Stimulated activated CD4-positive, alpha-beta T cell treated with anti-CD3 and anti-CD28 coated beads, Interleukin-1b, Interleukin-23, amount 100 ng/mL, for 1 hour (primary cell): ENCODE measurements at places on chromosomes 6 and 20.

DNA sequence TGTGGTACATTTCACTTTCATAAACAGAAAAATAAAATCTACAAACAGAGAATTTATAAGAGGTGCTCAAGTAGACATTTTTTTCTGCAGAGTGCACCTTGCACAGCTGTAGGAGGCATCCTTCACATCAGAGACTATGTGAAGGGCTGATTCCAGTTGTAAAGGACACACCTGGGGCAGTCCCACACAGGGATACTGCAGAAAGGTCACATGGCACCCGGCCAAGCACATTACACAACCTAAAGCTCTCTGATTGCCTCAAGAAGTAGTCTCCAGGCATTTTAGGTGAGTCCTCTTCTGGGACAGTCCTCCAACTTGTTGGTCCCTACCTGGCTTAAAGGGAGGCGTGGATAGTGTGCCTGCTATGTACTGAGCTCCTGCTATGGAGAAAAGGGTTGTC, 502.9 kb upstream of the NOX3 start:
- no peak for DNase-seq

- DNase-seq: no peak
Observed at GRCh38 chr20:7003598-7003997, 236.1 kb downstream of the BMP2 start.

- DNase-seq: no peak
Observed at GRCh38 chr20:58359441-58359840, 29.6 kb upstream of the VAPB start.

DNA sequence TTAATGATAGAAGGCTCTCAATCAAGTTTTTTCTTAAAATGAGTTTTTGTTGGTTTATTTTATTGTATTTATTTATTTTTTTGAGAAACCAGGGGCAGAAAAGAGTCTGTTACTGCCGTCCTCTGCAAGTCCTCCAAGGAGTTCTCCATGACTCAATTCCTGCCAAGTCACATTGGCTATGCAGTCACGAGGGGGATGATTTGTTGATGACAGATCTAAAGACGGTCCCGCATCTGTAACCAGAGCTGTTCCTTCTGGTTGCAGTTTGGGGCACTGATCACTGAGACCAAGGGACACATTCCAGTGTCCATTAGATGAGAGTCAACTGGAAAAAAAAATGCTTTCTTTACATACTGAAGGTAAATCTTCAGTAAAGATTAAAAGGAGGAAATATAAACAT, 13.9 kb upstream of the TSHZ2 start:
- DNase-seq: no peak

DNA sequence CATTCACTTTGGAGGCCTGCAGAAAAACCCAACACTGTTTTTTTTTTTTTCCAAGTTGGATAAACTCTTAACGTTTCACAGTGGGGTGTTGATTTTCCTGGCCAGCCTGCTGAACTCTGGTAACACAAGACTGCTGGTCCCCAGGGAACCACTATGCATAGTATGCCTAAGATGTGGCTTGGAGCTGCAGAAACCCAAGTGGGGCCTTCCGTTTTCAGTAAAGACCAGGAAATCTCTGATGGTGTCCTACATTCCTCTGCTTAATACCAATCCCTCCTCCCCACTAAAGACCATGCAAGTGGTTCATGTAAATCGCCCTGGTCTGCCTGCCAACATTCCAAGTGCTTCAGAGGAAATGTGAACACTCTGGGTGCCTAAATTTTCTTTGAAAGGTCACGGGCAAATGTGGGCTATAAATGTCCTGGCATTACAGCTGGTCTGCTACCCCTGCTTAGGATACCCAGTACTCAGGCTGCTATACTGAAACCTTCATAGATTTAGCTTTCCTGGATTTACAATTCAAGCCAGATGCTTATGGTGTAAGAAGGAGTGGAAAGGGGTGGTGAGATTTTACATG, 615.4 kb downstream of the MAFB start:
- no peak for DNase-seq

DNA sequence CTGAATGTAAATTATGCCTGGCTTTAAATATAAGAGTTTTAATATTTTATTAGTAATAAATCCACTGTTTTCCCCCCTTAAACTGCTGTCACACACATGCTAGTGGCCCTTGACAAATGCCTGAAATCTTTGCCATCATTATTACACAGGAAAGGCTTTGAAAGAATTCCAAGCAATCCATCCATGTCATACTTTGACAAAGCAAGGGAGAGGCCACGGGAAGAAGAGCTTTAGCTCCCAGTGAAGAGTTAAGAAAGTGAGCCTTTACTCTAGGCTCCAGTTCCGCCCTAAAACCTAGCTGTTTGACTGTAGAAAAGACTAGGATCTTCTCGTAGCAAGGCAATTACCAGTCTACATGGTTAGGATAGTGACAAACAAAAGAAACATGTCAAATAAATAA, 147.9 kb downstream of the GMDS start:
- DNase-seq: no peak

DNA sequence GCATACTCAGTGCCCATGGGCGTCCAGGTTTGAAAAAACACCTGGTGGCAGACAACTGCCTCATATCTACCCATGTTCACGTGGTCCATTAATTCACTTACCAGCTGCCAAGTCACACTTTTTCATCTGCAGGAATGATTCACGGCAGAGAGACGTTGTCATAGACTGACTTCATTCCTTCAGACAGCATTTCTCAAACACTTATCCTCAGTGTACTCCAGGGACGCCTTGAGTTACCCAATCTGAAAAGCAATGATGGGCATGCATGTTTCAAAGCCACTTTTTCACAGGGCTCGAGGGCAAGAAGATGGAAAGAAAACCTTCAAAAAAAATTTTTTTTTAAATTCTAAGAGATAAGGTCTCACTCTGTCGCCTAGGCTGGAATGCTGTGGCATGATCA, 6.0 kb downstream of the MMP24OS start:
- no peak for DNase-seq

- DNase-seq: no peak
Observed at GRCh38 chr20:62633598-62634329, 8.5 kb upstream of the SLCO4A1 start.

GRCh38 chr6:166927935-166928643, 28.3 kb downstream of the RNASET2 start:
- DNase-seq: no peak

DNA sequence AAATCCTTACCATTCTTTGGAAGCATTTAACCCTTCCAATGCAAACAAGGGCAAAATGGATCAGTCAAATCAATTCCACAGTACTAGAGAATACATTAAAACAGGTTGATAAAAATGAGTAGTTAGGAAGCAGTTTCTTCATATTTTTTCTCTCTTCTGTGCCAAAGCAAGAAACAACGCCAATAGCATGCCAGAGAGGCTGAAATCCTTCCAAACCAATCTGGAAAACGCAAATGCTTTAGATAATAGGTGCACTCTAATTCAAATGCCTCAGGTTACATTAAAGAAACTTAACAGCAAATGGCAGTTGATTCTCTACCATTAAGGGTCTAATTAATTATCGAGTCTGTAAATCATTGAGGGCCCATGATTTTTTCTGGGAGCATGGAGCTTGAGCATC, 755.2 kb downstream of the C6orf118 start:
- no peak for DNase-seq

DNA sequence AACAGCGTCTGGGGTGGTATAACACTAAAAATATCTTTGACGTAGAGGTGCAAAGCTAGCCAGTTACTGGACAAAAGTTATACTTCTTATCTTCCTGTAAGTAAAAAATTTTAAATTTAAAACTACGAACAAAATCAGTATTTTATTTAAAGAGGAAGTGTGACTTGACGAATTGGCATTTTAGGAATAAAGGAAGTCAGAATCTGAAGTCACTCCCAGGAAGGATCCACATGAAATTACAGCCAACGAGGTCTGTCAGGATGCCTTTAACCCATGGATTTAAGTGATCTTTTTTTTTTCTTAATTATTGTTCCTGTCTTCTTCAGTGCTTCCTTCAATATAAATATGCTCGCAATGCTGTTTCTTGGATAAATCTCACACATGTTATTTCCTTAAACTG, 27.2 kb upstream of the SNX9 start:
- DNase-seq: no peak

GRCh38 chr6:31383149-31383548, 20.2 kb upstream of the MICA start:
- DNase-seq: no peak

GRCh38 chr20:52290569-52290968, 99.0 kb upstream of the ZFP64 start:
- DNase-seq: no peak

GRCh38 chr20:12976720-12977309, 32.0 kb upstream of the SPTLC3 start:
- DNase-seq: no peak

- DNase-seq: no peak
Observed at GRCh38 chr6:122374307-122374706, 25.1 kb upstream of the HSF2 start.

GRCh38 chr6:116616737-116617053, 416 bp downstream of the RSPH4A start:
- no peak for DNase-seq

GRCh38 chr6:157764178-157765068, 58.6 kb upstream of the SNX9 start:
- DNase-seq: peak; percentile 61

GRCh38 chr6:53796451-53796780, 1.6 kb downstream of the LRRC1 start:
- no peak for DNase-seq

- DNase-seq: no peak
Observed at GRCh38 chr6:102501615-102502014, 1108.1 kb downstream of the GRIK2 start.

GRCh38 chr6:148780918-148781436, 34.1 kb downstream of the UST start:
- DNase-seq: no peak

DNA sequence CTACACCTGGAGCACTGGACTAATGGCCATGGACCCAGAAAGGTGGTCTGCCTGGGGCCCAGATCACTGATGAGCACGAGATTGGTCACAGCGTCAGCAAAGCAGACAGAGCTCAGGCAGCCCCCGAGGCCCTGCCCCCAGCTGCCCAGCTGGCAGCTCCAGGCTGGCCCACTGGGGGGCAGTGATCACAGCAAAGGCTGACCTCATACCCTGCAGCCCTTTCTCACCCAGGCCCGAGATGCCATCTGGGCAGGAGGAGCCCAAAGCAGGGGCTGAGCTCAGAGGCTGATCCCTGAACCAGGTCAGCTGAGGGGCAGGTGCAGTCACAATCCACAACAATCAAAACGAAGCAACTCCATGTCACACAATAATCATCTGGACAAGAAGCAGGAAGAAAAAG, 4.1 kb downstream of the MAP1LC3A start:
- DNase-seq: no peak

- no peak for DNase-seq
Observed at GRCh38 chr20:24321973-24322372, 147.5 kb upstream of the SYNDIG1 start.

DNA sequence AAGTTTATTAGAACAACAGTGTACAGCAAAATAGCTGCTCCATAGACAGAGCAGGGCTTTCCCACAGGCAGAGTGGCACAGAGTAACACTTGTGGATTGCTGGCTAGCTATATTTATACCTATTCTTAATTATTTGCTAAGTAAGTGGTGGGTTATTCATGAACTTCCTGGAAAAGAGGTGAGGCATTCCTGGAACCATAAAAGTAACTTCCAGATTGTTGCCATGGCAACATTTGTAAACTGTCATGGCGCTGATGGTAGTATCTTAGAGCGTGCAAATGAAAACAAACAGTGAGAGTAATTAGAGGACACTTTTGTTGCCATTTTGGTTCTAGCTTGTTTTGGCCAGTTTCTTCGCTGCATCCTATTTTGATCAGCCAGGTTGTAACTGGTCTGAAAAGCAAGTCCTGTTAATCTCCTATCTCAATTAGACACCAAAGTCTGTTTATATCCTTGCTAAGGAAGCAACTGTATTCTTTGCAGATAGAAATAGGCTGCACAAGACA, 23.9 kb downstream of the DEFB114 start:
- no peak for DNase-seq

- DNase-seq: no peak
Observed at GRCh38 chr6:1708820-1709219, 99.1 kb downstream of the FOXC1 start.

DNA sequence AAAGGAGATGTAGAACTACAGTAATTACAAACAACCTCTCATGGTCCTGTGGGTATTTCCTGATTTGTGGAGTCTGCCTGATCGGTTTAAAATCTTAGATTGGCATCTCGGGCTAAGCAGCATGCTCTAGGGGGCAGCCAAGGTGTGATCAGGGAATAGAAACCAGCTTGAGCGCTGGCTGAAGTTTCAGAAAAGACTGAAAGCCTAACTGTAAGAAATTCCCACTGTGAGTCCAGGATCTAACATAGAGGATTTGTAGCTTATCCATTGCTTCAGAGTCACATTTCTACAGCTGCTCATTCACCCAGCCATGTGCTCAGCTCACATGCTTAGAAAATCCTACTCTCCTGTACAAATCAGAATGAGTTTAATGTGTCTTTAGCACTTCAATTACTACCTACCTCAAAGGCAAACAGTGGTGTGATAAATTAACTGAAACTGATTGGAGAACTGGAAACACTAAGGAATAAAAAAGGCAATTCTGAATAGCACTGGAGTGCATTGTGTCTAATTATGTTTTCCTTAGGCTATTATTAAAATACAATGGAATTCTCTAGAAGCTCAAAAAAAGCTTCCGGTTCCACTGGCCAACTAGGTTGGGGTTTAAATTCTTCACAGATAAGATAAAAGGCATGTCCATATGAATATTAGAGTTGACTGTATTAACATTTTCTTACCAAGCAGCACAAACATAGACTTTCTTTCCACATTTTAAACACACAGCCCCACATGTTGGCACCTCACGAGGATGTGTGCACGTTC, 73.8 kb upstream of the MPC1 start:
- DNase-seq: no peak

DNA sequence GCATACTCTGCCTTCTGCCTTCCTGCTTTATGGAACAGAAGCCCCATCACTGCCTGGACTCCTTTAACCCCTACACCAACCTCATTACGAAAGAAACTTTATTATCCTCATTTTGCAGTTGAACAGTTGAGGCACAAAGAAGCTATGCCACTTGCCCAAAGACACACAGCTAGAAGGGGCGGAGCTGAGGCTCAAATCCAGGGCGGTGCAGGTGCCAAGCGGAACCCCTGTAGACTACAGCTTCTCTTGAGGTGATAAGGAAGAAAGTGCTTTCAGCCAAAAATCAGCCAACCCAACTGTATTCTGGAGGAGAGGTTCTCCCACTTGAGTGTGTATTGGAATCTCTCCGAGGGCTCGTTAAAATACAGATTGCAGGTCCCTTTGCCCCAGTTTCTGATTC, 90.5 kb downstream of the PRND start:
- no peak for DNase-seq

GRCh38 chr6:105087571-105088211, 92.1 kb downstream of the POPDC3 start:
- DNase-seq: no peak

- no peak for DNase-seq
Observed at GRCh38 chr6:157646012-157646411, 177.0 kb upstream of the SNX9 start.
